Prostate gland (tissue), 2 donors: ENCODE measurements at places on chromosomes 11 and 22. TPM values are rescaled to one million over a fixed set of nuclear protein-coding genes. Genes with fewer than 3 reads are reported as not detected.

Gene FAT3
- total RNA-seq, result 14.4 TPM

Gene C1QTNF5
- total RNA-seq, result 15.3 TPM

Gene TNNI2
- total RNA-seq, result not detected

Gene OR56A1
- total RNA-seq, result not detected

Gene JHY
- 10.9 TPM for total RNA-seq

Gene CCDC134
- total RNA-seq, result 20.7 TPM

Gene TMEM86A
- total RNA-seq, result 6.5 TPM

Gene DTX4
- 10.7 TPM for total RNA-seq

Gene OOSP4A
- total RNA-seq, result not detected

Gene DUSP8
- total RNA-seq, result 17.2 TPM

Gene ATP5MG
- total RNA-seq, result 32.9 TPM

Gene NCF4
- total RNA-seq, result 0.91 TPM

- no peak for DNase-seq
Observed at GRCh38 chr11:45494738-45495137, 170.7 kb downstream of the CHST1 start.

GRCh38 chr11:18772211-18772610 lies 19.4 kb downstream of the PTPN5 start:
- no peak for DNase-seq

GRCh38 chr11:71491940-71492339 lies 35.1 kb upstream of the KRTAP5-7 start:
- no peak for DNase-seq

GRCh38 chr22:34702279-34702678 lies 363.7 kb upstream of the ISX start:
- no peak for DNase-seq

GRCh38 chr11:46017341-46017740 lies 94.9 kb downstream of the LARGE2 start:
- no peak for DNase-seq

- no peak for DNase-seq
Observed at GRCh38 chr11:28342716-28343115, 234.5 kb downstream of the METTL15 start.

DNA sequence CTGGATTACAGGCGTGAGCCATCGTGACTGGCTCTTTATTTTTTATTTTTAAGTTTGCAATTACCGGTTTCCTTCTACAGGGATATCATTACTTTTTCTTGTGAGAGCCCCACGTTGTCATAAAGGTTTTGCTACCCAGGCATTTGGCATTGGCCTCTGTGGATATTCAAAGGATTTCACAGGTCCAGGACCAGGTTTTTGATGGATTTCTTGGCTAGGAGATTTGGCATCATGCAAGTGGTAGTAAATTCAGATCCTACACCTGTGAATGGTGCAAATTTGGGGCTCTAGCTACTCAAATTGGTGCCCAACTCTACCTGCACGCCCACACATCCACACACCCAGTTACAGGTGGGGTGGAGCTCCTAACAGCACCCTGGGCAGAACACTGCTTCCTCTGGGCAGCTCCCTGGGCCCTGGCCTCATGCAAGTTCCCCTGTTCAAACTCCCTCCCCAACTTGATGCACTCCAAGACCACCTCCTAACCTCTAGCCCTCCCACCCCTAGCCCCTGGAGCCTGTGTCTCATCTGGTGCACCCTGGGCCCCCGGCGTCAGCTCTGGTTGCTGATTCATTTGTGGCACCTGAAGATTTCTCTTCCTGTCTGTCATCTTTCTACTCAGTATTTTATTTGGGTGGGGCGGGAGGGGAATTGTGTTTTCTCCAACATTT lies 9.3 kb upstream of the MRGPRD start:
- DNase-seq, result no peak

GRCh38 chr11:131889146-131889577 lies 518.7 kb downstream of the NTM start:
- no peak for DNase-seq

- no peak for DNase-seq
Observed at GRCh38 chr22:35380013-35380412, 883 bp upstream of the HMOX1 start.

- no peak for DNase-seq
Observed at GRCh38 chr11:107397357-107397756, 60.3 kb downstream of the CWF19L2 start.

GRCh38 chr22:17707526-17707925 lies 66.7 kb downstream of the BID start:
- DNase-seq, result no peak

- DNase-seq, result no peak
Observed at GRCh38 chr22:33332538-33332937, 274.4 kb upstream of the SYN3 start.

- no peak for DNase-seq
Observed at GRCh38 chr11:2685051-2685450, 14.7 kb downstream of the KCNQ1OT1 start.

DNA sequence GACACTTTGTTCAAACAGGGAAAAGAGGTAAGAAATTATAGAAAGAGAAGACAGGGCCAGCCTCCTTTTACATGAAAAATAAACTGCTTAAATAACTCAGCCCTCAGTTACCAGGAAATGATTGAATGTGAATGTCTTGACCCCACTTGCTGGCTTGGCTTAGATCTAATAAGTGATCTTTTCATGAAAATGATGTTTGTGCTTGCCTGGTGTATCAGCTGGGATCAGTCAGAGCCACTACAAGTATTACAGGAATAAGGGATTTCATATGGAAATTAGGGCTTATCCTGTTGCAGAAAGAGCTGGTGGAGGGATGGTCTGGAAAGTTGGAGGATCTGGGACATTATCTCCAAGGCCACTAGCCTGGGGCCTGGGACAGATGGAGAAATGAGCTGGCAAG lies 51.8 kb downstream of the COMMD9 start:
- no peak for DNase-seq

DNA sequence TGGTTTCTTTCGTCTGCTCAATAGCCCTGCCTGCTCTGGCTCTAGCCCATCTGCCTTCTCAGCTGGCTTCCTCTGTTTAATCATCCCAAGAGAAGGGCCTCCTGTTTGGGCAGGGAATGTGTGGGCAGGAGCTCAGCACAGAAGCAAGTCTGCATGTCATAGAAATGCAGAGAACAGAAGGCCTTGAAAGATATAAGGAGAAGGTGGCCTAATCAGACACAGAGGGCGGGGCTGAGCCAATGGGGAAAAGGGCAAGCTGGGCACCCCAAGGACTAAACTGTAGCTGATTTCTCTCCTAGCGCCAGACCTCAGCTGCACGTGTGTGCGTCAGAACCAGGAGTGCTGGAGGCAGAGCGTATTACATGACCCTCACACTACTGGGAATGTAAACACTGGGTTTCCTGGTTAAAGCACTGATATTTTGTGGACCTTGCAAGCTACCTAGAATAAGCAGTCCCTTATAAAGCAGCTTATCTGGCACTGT lies 7.6 kb upstream of the CCKBR start:
- peak; percentile 24 for DNase-seq

- no peak for DNase-seq
Observed at GRCh38 chr11:12177739-12178338, 67.4 kb downstream of the MICAL2 start.

GRCh38 chr11:86508604-86509587 lies 134.2 kb downstream of the CCDC81 start:
- DNase-seq, result no peak

DNA sequence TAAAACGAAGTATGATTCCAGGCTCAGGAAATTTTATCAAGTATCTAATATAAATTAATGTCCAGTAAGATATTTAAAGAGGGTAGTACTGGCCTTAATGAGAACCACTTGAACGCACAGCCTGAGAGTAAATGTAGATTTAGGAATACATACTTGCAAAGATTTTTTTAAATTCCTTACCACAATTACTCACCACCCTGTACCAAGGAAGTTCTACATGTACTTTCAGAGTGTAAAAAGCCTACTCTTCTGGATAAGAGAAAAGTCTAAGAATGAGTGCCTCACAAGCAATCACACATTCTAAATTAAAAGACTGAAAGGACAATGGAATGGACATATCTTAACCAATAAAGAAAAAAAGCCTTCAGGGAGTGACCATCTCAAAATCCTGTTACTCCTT lies 697.4 kb downstream of the DLG2 start:
- no peak for DNase-seq

DNA sequence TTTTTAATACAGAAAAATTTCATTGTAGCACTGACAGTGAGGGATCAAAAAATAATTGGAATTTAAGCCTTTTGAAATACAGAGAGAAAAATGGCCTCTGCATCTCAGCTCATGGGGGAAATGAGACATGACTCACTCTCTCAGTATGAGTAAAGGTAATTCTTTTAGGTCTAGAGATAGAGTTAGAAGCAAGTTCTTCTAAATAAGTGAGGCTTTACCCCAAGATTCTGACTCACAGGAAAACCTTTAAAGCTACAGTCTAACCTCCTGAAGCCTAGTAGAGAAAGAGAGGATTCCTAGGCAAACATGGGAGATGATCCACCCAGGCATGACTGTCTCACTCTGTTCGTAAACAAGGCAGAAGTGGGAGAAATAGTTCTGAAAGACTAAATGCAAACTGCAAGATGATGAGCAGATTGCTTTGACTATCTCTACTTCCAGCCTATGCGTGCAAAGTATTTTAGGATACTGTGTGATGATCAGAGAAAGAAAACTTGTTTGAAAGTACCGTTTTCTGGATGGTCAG lies 1003.3 kb upstream of the CCDC90B start:
- DNase-seq, result no peak

DNA sequence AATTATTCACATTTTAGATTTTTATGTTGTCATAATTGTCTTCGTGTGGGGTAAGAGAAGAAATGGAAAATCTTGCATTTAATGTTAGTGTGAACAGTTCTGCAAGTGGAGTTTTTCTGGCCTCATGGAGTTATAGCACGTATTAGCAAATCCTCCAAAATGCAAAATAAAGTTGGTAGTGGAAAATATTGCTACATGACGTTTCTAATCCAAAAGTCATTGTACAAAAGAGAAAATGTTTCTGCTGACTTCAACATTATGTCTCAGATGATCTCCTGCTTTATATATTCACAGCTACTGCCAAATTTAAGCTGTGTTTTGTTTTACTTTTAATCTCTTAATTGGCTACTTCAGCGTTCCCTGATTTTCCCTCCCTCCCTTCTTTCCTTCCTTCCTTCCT lies 1804.0 kb upstream of the RAG2 start:
- no peak for DNase-seq

DNA sequence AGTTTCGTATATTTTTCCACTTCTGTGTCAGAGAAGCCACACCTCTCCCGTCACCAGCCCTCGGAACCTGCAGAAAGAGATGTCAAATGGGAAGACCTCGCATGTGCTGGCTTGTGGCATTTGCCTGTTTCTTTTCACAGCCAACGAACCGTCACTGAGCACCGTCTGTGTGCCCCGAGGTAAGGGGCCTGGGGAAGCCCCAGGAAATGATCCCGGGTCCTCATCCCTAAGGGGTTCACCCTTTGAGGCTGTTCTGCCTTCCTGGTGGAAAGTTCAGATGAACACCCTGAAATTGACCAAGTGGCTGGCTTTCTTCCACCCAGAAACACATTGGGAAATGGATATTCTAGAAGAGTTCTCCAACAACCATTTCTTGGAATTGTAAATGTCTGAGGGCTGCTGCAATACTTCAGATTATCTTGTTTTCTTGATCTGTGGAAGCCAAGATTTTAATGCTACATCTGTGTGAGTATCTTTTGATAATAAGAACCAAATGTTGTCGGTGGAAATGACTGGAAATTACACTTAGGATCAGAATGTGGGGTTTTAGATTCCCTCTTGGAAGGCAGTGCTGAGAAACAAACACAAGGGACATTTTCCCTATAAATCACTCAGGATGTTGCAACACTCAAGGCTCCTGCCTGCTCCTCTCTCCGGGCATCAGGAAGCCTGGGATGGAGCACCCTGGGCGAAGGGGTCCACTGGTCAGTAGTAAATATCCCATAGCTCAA lies 37.6 kb downstream of the RIBC2 start:
- peak; percentile 27 for DNase-seq

DNA sequence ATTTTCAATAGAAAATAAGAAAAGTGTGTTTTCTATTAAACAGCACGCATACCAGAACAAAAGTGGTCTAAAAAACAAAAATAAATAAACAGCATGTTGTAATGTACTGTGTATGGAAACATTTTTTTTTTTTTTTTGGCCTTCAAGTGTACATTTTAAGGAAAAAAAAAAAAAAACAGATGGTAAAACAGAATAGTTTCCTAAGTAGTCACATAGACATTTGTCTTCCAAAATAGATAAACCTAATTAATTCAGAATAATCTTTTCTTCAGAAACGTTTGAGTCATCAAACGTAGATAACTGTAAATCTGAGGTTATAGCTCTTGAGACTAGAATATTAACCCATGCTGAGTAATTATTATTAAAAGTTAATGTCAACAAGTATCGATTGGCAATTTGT lies 396 bp upstream of the CFAP300 start:
- no peak for DNase-seq

GRCh38 chr11:95067841-95068219 lies 1.1 kb downstream of the SRSF8 start:
- DNase-seq, result no peak

DNA sequence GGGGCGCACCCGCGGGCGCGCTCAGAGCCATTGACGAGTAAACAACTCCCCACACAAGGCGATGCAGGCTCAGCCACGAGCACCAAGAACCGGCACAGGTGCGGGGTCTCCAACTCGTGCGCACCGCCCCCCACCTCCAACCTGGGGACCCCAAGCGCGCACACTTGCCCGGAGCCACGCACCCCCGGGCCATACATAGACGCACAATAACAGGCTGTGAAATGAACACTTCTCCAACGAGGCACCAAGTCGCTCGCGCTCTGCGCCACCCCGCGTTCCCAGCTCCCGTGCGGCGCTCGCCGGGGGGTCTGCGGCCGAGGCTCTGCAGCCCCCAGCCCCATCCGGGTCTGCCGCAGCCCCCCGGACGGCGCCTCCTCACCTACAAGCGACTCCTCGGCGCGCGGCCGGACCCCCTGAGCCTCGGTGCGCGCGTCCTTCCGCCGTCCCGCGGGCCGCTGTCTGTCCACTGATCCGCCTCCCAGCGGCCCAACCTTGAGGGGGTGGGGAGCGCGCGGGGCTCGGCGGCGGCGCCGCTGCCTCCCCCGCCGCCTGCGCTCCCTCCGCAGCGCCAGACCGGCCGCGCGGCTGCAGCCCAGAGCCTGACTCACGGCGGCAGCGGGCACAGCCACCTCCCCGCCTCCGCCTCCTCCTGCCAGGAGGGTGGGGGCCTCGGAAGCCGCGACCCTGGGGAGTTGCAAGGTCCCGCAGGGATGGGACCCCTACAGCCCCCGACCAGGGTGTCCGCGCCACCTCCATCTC lies 1.6 kb downstream of the IFITM10 start:
- no peak for DNase-seq
